M059J (cell line): ENCODE measurements at places on chromosomes 5 and 9. TPM values are rescaled to one million over a fixed set of nuclear protein-coding genes. Genes with fewer than 3 reads are reported as not detected.
A peak's percentile ranks its signal among the peaks of the same experiment; 100 is the strongest.

DNA sequence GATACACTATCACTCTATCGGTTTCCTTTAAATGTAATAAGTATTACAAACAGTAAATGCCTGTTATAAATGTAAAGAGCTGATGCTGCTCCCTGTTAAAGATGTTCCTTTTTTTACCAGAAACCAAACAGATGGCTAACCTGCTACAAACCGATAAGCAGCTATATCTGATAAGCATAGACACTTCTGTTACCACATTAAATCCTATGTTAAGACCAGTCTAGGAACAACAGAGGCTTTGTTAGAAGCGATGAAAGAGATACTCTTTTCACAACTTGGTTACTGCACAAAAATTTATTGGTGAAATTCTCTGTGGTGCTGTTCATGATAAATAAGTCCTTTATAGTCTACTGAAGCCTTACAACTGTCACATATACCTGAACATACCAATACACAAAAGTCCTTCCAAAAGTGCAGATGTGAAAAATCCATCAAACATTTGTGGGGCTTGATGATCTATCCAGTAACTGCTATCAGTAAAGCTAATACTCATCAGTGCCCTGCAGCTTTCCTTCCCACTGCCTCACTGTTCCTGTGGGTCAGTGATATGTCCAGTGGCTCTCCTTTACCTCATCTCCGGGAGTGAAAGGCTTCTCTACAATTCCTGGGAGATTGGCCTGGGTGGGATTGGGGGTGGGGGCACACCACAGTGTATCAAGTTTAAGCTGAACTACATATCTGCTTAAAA lies 25.8 kb upstream of the PRXL2C start:
- no peak for DNase-seq

GRCh38 chr5:142866563-142867275 lies 96.5 kb downstream of the ARHGAP26 start:
- peak; percentile 76 for DNase-seq

DNA sequence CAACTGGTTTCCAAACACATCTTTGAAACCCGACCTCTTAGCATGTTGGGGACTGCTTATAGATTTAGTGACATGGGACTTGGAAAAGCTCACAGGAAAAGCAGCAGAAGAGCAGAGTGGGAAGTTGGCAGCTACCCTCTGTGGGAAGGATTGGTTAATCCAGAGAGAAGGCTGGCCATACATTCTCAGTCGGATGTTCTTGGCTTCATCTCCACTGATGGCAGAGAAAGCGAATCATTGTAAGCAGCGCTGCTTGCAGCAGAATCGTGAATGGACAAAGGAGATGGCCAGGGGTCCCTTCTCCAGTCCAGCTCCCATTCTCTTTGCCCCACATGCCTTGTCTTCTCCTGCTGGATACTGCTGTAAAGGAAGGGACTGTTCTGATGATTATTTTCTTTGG lies 62.7 kb downstream of the MEGF10 start:
- DNase-seq, result no peak

DNA sequence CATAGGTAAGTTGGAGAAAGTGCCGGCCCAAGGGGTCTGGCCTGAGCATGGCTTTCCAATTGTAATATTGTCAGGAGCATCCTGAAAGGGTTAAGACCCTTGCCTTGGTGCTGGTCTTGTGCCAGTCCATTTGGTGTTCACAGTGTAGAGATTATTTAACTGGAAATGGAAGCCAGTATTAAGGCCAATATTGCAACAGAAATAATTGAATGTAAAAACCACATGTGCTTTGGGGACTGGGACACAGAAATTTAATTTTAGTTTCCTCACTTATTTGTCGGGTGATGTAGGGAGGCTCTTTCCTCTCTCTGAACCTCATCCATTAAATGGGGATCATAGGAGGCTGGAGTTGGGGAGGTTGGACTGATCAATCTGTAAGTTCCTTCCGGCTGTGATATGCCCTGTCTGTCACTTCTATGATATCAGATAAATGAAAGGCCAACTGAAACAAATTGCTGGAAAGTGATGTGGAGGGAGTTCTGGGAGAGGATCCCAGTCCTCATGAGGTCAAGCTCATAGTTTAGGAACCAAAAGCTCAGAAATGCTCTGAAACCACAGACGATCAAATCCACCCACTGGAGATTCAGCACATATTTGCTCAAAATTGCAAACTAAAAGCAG lies 54.8 kb upstream of the COL15A1 start:
- no peak for DNase-seq

DNA sequence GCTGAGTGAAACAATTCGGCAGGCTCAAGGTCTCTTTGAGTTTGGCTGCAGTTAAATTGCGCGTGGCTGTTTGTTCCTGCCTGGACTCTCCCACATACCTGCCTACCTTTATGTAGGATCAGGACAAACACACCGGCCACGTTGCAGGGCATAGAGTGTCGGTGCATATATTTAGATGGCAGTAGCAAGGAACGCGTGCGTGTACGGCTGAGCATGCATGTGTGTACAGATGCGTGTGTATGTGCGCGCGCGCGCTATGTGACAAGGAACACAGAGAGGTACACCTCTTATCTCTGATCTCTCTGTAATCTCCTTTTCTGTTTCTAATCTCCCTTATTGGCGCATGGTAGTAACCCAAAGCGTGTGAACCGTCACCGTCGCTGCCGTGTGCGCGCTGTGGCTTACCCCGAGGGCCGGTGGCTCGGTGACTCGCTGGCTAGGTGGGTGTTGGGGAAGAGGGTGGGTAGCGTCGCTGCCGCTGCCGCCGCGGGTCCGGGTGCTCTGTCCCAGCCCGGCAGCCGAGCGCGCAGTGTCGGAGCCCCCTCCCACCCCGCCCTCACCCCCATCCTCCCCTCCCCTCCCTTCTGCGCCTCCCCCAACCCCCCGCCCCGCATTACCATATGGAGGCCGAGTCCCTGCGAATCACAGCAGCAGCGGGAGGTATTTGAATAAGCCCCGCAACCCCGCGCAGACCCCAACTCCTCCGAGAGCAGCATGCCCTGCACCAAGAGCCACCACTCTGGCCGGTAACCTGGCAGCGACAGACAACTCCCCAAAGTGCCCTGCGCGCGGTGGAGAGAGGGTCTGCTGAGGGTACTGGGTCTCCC lies 204.8 kb downstream of the MEF2C start:
- peak; percentile 60 for DNase-seq

DNA sequence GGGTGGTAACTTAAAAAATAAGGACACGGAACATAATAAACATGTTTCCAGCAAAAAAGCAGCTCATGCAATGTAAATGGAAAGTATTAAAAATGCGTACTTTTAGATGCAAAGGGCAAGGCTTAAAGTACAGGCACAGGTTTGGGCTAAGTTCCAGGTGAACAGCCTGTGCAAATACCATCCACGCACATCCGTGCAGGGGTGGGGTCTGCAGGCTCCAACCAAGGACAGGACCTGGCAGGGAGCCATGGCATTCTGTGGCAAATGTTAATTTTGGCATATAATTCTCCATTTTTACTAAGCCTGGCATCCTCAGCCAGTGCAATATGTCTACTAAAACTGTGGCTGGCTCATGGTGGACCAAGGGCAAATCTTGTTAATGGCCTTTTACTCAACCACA lies 365.8 kb upstream of the DAP start:
- no peak for DNase-seq

DNA sequence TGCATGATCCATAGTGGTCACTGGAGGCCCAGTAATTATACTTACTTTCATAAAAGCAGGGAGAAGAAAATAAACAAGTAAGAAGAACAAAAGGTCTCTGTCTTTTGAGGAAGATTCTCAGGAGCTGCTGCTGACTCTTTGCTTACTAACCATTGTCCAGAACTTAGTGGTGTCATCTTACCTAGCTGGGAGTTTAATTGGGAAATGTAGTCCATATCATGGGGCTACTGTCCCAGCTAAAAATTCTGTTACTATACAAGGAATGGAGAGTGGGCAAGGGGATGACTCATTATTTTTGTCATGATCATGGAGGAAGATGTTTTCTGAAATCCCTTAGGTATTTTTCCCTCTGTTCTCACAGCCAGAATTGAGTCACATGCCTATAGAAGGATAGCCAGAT lies 639.3 kb downstream of the MTRR start:
- no peak for DNase-seq

DNA sequence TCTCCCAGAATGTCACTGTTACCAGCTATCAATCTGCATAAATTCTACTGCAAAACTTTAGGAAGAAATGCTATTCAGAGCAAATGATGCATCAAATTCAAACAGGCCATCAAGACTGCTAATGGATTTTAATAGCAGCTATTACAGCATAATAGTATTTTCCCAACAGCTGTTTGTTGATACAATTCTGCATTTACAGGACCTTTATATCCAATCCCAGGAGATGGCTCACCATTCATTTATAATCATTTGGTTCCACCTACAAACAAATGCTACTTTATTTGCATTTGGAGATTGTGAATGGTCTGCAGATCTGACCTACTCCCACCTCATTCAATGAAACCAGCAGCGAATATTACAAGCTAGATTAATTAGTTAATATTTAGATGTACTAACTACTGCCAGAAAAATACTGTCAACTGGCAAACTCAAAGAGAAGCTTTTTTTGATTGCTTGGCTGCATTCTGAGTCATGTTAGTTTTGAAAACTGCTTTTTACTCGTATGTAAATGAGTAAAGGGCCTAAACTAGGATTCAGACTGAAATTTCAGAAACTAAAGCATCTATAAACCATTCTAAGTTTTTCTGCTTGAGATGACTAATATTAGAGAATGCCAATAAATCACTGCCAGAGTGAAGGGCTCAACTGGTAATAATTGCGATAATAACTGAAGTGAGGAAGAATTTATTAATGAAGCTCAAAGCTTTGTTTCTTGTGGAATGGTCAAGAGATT lies 7.1 kb upstream of the PCA3 start:
- no peak for DNase-seq

Gene SLC6A7
- total RNA-seq, result not detected in 2 replicates

Gene PLK2
- total RNA-seq, result 1,040 and 1,179 TPM in 2 replicates
